ENCODE measurements at places on chromosomes 1 and 21.
A peak's percentile ranks its signal among the peaks of the same experiment; 100 is the strongest.

- no peak for DNase-seq
These were observed 69.8 kb downstream of the TBX15 start for GRCh38 chr1:118918230-118918939.

GRCh38 chr1:154334079-154335024 lies 9.0 kb downstream of the ATP8B2 start:
- no peak for DNase-seq

DNA sequence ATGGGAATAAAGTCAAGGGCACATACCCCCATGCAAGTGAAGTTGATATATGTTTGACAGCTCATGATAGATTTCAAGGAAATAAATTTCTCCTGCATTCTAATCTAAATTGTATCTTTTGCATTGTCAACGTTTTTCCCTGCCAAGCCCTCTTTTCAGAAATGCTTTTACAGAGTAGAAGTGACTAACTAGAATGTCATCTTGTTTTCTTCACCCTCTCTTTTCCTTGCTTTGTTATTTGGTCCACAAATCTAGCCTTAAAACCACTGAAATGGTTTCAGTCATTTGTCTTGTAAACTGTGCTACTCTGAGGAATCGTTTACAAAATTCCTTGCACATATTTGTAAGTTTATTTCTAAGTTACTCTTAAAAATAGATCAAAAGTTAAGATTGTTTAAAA lies 600.8 kb upstream of the CXADR start:
- DNase-seq, result no peak

DNA sequence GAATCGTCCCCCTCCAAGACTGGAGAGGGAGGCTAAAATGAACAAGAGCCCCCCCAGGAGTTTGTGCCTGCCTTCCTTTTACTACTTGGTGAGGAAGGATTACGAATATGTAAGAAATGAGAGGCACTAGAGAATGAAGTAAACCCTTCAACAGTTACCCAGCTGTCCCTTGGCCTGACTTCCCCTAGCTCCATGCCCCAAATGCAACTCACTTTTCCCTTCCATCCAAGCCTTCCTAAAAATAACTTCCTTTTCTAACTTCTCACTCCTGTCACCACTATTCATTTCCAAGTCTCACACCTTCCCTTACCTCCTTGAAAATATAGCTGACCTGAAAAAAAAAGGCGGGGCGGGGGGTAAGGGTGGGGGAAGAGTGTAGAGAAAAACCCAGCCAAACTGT lies 96.6 kb upstream of the HNRNPU start:
- DNase-seq, result no peak

DNA sequence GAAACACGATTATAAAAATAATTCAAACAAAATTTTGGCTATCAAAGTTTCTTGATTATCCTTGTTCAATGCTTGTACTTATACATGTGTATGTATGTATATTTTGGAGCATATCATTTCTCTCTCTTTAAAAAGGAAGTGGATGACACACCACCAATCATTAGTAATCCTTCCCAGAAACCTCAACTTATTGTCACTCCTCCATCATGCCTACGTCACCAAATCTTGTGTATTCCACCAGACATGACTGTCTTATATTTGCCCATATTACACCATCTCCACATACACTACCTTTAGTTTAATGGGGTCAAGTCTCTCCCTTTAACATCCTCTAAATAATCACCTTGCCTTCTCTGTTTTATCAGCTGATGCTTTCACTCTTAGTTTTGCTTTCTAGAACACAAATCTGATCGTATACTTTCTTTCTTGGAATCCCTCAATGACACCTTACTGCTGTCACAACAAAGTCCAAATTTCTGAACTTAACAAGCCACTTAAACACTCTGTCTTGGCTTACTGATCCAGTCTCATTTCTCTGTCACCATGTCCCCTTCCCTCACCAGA lies 124.0 kb downstream of the BRINP3 start:
- DNase-seq, result no peak

- no peak for DNase-seq
These were observed 98.5 kb upstream of the COL6A1 start for GRCh38 chr21:45883090-45883489.

DNA sequence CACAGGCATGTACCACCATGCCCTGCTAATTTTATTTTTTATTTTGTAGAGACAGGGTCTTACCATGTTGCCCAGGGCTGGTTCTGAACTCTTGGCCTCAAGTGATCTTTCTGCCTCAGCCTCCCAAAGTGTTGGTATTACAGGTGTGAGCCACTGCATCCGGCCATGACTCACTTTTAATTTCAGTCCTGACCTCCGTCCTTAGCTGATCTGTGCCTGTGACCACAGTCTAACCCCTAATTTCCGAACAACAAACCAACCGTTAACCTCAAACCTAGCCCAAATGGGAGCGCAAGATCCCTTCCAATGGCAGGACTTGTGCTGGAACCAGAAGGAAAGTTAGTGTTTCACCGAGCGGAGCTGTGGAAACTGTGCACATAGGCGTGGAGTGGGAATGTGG lies 29.3 kb upstream of the MAN1C1 start:
- DNase-seq, result no peak

- DNase-seq, result no peak
These were observed 2.2 kb downstream of the ZC3H12A start for GRCh38 chr1:37476460-37477197.

DNA sequence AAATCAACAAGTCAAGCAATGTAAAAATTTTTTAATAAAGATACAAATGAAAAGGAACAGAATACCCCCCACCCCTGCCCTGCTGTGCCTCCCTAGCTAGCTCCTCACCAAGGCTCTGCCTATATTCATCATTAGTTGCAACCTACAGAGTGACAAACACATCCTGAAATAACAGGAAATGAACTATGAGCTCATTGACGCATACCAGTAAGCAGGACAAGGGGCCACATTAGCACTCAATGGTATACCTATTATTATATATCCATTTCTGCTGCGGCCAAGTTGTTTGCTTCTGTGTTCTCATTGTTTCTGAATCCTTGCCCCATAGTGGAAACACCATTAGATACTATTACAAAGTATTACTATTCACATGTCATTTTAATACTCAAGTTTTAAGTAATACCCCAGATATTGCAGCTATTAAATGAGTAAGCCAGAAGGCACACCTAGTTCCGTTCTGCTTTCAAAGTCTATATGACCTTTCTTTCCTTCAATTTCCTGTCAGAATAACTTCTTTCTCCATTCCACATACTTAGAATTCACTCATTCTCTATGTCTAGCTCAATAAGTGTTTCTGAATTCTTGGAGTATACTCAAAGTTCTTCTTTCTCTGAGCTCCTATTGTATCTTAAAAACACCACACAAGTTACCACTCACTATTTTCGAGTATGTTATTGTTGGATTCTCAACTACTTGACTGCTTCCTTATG lies 1214.9 kb downstream of the PLA2G4A start:
- no peak for DNase-seq

DNA sequence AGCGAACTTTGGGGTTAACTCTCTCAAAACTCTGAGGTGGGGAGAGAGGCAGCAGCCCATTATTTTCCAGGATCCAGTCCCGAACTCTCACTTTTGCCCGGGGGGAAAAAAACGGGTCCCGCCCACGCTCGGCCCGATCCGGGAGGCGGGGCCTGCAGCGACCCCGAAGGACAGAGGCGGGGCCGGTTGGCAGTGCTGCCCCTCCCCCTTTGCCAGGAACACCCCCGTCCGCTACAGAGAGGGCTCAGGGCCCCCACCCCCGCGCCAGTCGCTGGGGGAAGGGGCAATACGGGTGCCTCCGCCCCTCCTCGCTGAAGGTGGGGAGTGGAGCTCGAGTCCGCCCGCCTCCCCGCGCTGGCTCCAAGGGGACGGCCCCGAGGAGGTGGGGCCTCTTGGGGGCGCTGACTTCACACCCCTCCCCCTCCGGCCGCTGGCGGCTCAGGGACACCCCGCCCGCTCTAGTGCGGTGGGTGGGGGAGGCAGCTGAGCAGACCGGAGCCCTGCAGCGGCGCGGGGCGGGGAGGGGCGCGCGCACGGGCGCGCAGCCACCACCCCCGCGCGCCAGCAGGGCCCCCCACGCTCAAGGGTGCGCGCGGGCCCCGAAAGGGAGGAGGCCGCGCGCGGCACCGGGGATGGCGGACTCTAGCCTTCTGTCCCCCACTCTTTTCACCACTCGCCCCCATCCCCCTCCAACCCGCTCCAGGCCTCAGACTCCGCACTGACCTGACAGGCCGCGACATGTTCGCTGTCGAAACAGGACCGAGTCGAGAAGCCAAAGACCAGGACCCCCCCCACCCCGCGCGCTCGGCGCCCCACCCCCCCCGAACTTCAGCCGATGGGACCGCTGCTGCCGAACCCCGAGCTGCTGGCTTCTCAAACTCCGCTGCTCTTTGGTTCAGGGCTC lies 496 bp downstream of the NUCKS1 start:
- DNase-seq, result peak; percentile 98

- no peak for DNase-seq
These were observed 478 bp upstream of the PRDM2 start for GRCh38 chr1:13699510-13699909.

DNA sequence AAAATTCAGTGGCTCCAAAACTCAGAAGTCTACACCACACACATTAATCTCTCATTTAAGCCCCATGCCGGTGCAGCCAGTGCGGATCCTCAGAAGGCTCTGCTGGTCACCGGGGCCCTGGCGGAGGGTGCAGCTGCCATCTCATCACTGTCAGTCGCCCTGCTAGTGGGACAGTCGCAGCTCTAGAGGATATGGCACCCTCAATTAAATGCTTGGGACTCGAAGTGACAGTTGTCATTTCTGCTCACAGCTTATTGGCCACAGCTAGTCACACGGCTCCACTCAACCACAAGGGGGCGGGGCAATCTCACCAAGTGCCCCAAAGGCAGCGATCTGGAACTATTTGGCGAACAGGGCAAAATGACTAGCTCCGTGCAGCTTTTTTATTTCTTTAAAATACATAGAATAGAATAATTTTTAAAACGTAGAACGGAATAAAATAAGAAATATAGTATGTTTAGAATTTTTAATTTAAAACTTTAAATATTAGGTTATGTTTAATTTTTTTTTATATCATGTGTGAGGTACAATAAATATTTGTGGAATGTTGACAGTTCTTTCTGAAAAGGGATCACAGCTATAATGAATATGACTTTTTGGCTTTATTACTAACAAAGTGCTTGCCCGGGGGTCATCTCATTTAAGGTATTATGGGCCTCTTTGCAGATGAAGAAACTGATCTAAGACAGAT lies 8.0 kb upstream of the MAN1C1 start:
- peak; percentile 90 for DNase-seq

- DNase-seq, result no peak
These were observed 84.7 kb downstream of the URB2 start for GRCh38 chr1:229710746-229711145.

DNA sequence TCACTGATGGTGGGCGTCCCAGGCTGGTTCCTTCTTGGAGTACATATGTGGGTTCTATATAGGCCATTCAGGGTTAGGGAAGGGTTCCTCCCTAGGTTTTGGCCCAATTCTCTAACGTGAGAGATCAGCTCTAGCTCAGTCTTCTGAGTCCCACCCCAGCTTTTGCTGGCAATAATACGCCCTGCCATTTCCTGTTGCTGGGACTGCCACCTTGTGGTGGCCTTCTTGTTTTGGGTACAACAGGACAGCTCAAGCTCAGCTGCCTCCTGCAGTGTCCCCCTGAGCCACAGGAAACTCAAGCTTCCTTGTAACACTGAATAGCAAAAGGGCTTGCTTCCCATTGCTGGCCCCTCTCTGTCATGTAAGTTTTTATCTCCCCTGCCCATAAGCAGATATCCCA lies 77.8 kb downstream of the BACH1 start:
- peak; percentile 80 for DNase-seq

DNA sequence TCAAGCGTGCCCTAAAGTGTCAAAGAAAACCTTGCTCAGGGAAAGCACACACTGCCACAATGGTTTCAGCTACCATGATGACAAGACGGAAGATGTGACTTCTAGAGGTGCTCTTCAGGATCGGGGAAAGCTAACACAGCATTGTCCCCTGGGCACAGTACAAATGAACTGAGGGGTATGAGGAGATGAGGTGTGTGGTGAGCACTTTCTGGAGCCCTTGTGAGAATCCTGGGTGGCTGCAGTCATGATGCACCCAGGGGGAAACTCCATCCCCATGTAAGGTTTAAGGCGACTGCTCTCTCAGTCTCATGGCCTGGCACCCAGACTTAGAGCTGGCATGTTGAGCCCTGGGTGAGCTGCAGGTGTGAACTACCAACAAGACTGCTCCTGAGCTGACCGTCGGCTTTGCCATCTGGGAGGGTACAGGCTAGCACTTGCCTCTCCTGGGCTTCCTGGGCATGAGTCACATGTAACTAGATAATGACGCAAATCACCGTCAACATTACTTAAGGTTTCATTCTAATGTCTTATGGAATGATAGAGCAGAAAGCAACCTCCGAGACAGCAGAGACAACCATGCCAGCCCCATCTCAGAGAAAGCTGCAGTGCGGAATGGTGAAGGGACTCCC lies 144.6 kb downstream of the CLIC6 start:
- DNase-seq, result no peak

- peak; percentile 46 for DNase-seq
These were observed 30.7 kb downstream of the ALPL start for GRCh38 chr1:21539933-21540332.

DNA sequence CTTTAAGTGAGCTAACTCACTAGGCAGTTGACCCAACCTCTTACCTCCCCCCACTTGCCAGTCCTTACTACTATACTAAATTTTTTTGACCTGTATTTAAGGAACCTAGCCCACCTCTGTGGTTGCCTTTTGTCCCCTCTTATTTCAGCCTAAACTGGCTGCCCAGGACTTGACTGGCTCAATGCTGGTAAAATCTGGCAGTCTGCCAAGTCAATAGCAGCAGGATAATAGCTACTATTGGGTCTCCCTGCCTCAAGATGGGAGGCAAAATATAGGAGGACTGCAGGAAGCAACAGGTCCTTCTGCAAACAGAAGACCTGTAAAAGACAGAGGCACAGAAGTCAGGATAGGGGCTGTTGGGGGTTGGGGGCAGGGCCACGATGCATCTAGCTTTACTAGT lies 144.2 kb upstream of the POGK start:
- DNase-seq, result no peak

- no peak for DNase-seq
These were observed 42.6 kb upstream of the A3GALT2 start for GRCh38 chr1:33363470-33363861.

Data from common myeloid progenitor, CD34-positive (primary cell).